IPS DF 6.9 (cell line): ENCODE measurements at places on chromosomes 13 and 19.

DNA sequence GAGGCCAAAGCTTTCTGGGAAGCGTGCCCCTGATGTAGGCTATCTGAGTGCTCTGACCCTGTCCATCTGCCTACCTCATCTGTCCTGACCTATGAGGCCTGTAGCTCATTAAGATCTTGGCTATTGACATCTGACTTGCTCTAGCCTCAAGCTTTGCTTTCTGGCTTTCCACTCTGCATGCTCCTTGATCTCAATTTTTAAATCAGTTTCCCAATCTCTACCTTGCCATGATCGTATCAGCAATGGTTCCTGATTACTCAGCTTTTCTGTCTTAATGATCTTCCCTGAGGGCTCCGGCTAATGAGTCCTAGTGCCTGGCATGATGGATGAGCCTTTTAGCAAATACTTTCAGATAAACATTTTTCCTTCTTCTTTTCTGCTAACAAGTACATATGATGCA is 262.0 kb downstream of the NDFIP2 start:
- DNase-seq: no peak

DNA sequence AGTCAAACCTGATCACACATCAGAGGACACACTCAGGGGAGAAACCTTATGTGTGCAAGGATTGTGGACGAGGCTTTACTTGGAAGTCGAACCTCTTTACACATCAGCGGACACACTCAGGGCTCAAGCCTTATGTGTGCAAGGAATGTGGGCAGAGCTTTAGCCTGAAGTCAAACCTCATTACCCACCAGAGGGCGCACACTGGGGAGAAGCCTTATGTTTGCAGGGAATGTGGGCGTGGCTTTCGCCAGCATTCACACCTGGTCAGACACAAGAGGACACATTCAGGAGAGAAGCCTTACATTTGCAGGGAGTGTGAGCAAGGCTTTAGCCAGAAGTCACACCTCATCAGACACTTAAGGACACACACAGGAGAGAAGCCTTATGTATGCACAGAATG is 8.2 kb upstream of the ZNF527 start:
- DNase-seq: peak; percentile 50

GRCh38 chr19:13093407-13094105 is 9.1 kb downstream of the LYL1 start:
- no peak for DNase-seq

DNA sequence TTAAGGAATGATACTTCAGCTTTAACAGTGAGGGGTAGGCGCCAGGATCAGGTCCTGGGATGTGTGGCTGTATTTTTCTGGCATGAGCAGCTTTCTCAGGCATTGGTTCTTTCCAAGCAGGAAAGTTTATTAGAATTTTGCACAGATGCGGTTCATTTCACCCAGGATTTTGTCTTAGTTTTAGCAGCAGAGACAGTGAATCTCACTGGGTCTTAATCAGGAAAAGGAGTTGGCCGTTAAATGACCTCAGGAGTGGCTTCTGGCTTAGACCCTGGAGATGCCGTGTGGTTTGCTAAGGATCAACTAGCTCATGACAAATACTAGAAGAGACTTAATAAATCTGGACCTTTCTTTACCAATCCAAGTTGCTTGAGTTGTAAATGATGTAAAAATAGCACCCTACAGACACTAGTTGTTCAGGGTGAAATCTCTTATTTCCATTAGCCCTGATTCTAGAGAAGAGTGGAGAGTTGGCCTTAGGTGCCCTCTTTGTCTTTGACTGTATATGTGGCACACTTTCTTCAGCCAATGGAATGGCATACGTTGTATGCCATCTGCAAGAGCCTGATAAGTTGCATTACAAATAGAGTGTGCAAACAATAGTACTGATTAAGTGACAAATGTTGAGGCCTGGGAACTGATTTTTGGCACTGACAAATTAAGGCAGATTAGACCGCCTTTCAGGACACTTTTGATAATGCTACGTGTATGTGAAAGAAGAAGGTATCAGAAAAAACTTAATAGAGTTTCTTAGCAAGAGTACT is 34.0 kb downstream of the LRCH1 start:
- no peak for DNase-seq

DNA sequence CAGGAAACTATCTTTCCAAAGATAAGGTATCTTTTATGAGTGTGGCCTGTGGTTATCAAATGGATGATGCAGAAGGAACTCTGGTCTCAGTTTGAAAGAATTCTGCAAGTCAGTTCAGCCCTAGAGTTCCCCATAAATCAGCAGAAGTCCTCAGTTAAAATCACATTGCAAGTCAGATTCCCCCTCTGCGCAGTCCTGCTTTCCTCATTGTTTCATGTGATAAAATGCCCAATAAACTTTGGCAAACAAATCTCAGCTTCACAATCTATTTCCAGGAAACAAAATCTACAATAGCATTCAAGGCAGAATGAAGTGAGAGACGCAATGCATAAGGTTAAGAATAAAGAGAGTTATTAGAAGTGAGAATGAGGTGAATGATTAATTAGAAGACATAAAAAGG is 216.3 kb upstream of the KLHL1 start:
- DNase-seq: no peak

- DNase-seq: no peak
Observed at GRCh38 chr19:57465680-57466381, 8.9 kb upstream of the VN1R1 start.

DNA sequence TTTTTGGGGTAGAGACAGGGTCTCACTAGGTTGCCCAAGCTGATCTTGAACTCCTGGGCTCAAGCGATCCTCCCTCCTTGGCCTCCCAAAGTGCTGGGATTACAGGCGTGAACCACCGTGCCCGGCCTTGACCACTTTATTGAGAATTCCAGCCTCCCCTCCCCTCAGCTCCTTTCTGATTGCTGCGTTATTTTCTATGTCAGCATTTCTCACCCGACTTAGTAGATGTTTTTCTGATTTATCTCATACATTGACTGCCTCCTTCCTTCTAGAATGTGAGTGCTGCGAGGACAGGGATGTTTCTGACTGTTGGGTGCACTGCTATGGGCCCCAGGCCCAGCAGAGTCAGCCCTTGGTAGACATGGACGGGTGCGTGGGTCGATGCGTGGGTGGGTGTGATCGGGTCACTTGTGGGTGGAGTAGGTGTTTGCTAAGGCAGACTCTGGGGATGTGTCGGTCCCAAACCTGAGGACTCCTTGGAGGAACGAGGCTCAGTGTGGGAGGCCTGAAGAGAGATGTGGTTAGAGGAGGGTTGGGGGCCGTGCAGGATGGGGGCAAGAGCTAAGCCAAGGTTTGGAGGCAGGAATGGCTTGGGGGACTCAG is 34.2 kb upstream of the NCCRP1 start:
- no peak for DNase-seq

DNA sequence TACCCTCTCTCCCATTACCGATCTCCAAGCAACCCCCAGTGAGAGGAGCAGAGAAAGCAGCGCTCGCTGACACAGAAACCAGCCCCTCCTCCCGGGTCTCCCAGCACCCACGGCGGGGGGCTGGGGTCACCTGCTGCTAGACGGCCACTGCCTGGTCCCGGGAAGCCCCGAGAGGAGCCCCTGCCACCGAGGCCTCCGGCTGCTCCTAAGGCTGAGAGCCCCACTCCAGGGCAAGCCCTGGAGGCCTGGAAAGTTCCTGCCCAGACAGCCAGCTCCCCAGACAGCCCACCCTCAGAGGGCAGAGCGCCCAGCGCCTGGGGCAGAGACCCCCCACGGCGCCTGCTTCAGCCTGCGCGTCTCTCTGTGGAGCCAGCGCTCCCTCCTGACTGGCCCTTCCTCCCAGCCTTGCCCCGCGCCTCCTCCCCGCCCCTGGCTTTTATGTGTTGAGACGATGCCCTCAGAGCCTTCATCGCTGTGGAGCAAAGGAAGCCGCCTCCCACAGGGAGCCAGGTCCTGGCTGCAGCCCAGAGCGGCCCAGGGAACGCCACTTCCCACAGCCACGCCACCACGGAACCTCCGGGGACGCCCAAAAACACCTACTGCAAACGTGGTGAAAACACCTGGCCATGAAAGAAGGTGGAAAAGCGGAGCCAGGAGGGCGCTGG is 51.1 kb downstream of the MLLT1 start:
- DNase-seq: no peak

- DNase-seq: no peak
Observed at GRCh38 chr13:48155848-48156247, 60.9 kb upstream of the MED4 start.

- DNase-seq: no peak
Observed at GRCh38 chr13:19888799-19889198, 25.4 kb upstream of the ZMYM5 start.
